CD4-positive, alpha-beta T cell treated with Interleukin-4 for 1 hour (primary cell): ENCODE measurements at places on chromosomes 11 and 22.

DNA sequence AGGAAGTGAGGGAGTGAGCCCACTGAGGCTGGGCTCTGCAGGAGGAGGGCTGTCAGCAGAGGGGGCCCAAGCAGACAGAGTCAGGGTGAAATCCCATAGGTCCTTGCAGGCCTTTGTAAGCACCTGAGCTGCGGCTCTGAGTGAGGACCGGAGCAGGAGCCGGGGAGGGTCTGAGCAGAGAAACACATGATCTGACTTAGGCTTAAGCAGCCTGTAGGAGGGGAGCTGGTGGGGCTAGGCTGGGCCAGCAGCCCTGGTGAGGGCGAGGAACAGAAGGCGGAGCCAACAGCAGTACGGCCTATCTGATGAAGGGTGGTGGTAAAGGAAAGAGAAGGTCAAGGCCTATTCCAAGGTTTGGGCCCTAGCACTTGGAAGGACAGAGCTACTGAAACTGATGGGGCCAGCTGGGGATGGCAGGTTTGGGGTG lies 26.9 kb upstream of the CBX7 start:
- DNase-seq, result no peak

DNA sequence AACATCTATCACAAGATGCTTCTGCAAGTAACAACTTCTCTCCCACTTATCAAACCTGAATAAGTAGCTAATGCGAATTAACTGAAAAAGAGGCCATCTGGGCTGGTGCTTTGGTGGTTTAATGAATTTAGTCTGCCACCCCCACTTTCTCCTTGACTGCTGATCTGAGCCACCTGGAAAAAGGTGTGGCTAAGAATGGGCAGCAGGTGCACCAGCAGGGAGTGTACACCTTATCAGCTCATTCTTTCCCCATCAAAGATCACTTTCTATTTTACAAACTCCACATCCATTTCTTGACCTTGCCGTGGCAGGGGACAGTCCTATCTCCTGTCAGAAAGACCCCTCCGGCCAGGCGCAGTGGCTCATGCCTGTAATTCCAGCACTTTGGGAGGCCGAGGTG lies 6.5 kb downstream of the RFPL3 start:
- DNase-seq, result no peak

GRCh38 chr22:36955691-36956090 lies 42.3 kb downstream of the CSF2RB start:
- DNase-seq, result no peak

GRCh38 chr11:82960779-82961143 lies 59.2 kb downstream of the DDIAS start:
- DNase-seq, result no peak

GRCh38 chr11:65223011-65223410 lies 38.8 kb upstream of the POLA2 start:
- DNase-seq, result no peak

- no peak for DNase-seq
Observed at GRCh38 chr22:45334528-45334927, 24.8 kb downstream of the FAM118A start.

DNA sequence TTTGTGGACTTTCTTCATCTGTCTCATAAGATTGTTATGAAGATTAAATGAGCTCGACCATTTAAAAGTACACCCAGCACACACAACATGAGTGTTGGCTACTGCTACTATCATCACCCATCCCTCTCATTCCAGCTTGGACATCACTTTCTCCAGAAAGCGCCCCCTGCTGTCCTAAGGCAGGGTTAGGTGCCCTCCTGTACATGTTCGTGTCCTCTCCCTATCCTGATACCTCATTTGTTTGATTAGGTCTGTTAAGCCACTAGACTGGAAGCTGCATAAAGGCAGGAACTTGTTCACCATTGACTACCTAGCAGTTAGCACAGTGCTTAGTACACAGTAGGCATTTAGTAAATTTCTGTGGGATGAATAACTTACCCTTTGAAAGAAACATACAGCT lies 85.5 kb downstream of the ENTHD1 start:
- peak; percentile 25 for DNase-seq

- no peak for DNase-seq
Observed at GRCh38 chr11:35978183-35978582, 34.3 kb downstream of the LDLRAD3 start.

GRCh38 chr22:45296628-45297297 lies 12.0 kb downstream of the UPK3A start:
- DNase-seq, result peak; percentile 64

- DNase-seq, result no peak
Observed at GRCh38 chr11:87421422-87421821, 383.7 kb downstream of the TMEM135 start.

GRCh38 chr11:69576069-69576782 lies 64.7 kb upstream of the CCND1 start:
- DNase-seq, result no peak

- DNase-seq, result no peak
Observed at GRCh38 chr11:100730266-100730665, 43.2 kb downstream of the ARHGAP42 start.

DNA sequence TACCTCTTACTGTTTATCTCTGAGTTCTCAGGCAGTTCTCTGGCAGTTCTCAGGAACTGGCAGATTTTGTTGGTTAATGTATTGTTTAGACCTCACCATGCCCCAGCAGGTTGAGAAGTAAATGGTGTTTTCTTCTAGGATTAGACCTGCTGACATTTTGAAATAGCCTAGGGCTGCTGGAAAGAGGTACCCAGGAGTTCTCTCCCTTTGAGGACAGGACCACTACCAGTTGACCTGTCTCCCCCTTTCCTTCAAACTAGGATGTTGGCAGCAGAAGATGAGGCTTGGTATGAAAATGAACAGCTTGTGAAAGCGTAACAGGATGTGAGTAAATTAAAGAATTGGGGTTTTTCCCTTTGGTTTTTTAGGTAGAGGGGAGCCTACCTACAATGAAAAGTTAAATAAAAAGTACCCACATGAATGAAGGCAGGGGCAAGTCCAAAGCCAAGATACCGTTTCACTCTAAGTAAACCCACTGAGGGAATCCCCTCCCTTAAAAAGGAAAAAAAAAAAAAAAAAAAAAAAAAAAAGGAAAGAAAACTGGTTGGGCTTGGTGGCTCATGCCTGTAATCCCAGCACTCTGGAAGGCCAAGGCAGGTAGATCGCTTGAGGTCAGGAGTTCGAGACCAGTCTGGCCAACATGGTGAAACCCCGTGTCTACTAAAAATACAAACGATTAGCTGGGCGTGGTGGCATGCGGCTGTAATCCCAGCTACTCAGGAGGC lies 96.2 kb downstream of the PDHX start:
- DNase-seq, result peak; percentile 87

DNA sequence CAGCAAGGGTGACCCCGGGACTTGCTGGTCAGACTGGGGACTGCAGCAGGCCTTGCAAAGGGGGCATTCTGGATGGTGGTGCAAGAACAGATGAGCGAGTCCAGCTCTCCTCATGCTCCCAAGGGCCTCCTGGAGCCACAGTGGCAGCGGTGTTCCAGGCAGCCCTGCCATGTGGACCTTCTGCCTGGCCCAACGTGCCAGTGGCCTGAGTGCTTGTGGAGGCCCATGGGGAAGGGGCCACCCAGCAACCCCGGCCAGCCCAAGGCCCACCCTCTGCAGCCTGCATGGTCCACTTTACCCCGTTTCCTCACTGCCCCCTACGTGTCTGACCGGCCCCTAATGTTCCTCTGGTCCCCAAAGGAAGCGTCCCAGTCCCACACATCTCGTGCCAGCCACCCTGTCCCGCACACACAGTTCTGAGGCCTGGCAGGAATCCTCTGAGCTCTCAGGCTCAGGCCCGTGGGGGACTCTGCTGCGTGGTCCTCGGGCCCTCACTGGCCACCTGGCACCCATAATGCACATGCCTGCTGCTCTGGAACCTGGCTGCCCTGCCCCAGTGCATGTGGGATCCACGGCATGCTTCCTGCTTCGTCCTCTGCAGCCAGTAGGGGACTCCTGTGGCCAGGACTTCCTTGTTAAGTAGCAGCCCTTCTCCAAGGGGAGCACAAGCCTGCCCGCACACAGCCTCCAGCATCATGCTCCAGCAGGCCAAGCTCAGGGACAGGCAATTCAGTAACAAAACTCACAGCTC lies 85.5 kb downstream of the DGCR2 start:
- no peak for DNase-seq

DNA sequence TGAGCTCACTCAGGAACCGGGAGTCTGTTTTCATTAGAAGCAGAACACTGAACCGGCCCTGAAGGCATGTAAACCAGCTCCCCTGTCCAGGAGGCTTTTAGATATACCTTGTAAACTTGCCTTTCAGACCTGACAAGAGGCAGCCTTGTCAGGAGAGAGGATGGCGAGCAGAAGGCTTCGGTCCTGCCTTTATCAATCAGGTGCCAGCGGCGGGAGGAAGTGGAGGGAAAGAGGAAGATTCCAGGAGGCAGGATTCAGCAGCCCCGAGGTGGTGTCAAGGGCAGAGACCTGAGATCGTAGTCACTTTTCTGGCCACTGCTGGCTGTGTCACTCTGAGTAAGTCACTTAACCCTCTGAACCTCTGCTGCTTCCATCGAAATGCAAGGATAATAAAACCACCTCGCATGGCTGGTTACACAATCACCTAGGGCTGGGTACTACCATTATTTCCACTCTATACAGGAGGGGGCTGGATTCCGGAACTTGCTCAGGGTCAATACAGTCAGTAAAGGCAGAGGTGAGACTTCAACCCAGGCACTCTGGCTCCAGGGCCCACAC lies 181.0 kb downstream of the CHST1 start:
- DNase-seq, result no peak

GRCh38 chr11:47768101-47768612 lies 1.0 kb upstream of the FNBP4 start:
- peak; percentile 20 for DNase-seq

DNA sequence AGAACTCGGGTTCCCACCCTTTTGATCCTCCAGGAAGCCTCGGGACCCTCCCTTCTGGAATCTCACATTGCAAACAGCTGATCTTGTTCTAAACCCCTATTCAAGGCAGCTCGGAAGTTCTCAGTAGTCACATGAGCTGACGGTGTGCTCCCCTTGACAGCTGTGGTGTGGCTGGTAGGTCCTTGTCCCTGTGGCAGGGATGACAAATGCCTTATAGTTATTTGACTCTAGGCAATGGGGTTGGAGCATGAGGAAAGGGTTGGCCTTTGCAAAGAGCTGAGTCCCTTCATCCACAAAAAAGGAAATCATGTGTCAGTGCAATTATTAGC lies 23.6 kb downstream of the EIF4G2 start:
- DNase-seq, result no peak
